Ascending aorta (tissue), 2 donors: ENCODE measurements at places on chromosomes 1 and 21. TPM values are rescaled to one million over a fixed set of nuclear protein-coding genes. Genes with fewer than 3 reads are reported as not detected.

Gene VPS26C
- 137 TPM for total RNA-seq

Gene C1QC
- 350 TPM for total RNA-seq

Gene CAMK1G
- total RNA-seq: not detected

Gene ACTL8
- not detected for total RNA-seq

DNA sequence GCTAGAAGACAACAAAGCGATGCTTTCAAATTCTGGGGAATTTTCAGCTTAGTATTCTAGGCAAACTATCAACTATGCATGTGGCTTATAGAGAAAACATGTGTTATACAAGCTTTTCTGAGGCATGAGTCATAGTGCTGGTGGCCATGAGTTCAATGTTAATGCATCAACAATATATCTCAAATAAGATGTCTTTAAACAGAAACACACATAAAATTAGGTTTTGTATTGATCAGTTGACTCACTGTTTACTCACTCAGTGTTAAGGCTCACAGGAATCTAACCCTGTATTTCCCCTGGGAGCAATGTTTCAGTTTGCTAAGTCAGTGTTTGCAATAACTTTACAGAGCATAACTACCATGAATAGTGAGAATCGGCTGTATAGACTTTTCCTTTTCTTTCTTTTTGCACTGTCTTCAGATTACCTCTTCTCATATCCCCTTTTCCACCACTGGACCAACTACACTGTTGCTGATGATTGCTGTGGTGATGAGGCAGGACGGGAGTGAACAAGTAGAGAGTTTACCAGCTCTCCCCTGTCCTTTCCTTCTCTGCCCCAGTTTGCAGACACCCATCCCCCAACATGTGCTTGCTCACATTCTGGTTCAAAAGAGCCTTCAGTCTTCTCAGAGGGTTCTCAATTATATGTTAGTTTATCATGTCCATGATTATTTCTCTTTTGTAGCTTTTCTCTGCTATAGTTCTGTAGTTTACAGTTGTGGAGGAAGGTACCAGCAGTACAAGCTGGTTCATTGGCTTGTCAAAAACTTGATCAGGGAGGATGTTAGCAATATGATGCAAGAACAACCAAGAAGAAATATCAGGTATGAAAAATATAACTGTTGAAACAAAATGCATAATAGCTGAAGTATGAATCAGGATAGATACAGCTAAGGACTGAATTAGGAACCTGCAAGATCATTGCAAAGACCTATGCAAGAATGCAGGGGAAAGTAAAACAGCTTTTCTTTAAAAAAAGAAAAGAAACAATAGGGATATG lies 23.9 kb downstream of the CD2 start:
- DNase-seq: no peak

DNA sequence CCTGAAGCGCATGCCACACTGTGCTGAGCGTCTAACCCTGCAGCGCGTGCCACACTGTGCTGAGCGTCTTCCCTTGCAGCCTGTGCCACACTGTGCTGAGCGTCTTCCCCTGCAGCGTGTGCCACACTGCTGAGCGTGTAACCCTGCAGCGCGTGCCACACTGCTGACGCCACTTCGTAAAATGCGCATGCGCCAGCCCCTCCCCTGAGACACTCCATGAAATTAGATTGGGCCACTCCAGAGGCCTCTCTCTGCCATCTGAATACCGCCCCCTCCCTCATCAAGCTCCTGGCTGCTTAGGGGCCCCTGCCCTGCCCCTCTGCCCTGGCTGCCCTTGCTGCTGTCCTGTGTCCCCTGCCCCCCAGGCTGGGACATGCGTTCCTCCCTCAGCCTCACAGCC lies 84.8 kb downstream of the POFUT2 start:
- DNase-seq: no peak

DNA sequence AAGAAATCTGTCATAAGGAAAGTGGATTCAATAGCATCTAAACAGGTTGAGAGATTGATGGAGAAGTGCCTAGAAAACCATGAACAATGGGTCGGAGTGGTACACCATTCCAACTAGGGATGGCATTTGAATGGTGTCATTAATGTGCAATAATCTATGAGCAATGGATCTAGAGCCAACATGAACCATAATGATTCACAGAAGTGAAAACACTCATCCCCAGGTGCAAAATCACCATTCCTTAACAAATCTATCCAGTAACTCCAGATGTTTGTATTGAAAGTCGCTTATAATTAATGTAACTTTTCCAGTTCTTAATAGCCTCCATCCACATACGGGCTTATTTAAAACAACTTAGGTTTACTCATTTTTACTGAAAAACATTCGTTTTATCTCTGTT lies 201.3 kb upstream of the ADGRL4 start:
- no peak for DNase-seq

GRCh38 chr21:39840373-39841097 lies 26.7 kb upstream of the PCP4 start:
- DNase-seq: no peak

DNA sequence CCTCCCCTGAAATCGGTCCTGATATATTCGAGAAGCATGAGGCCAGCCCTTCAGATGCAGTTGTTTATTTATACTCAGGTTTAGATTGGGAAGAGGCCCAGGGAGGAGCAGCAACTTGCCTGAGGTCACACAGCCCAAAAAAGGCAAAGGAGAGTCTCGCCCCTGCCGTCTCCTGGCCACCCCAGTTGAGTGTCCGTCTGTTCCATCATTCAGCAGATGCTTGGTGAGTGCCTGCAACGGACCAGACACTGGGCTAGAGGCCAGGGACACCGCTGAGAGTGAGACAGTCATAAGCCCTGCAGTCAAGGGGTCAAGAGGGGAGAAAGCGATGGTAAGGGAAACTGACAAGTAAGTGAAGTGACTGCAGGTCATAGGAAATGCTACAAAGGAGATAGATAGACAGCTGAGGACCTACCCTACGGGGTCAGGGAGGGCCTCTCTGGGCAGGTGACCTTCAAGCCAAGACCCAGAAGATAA lies 15.4 kb upstream of the SELENON start:
- no peak for DNase-seq

GRCh38 chr1:106659490-106660244 lies 396.8 kb upstream of the PRMT6 start:
- no peak for DNase-seq

DNA sequence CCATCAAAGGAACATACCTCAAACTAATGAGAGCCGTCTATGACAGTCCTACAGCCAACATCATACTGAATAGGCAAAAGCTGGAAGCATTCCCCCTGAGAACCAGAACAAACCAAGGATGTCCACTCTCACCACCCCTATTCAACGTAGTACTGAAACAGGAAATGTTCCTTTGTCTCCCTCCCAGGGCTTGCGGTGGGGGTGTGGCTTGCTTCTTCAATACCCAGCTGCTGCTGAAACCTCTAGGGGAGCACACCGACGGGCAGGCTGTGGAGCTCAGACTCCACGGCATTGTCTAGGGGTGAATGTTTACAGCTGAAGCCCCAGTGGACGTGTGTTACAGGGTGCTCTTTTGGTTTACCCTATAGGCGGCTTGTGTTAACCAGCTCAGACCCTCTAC lies 30.5 kb upstream of the B3GALT2 start:
- no peak for DNase-seq
